Hypothalamus (tissue), 51 donors: ENCODE measurements at places on chromosomes 16 and 17.
A peak's percentile ranks its signal among the peaks of the same experiment; 100 is the strongest.

GRCh38 chr17:57236686-57237299 lies 19.5 kb upstream of the MSI2 start:
- DNase-seq = no peak

- DNase-seq = no peak
These were observed 43.6 kb upstream of the MMP2 start for GRCh38 chr16:55435387-55435786.

DNA sequence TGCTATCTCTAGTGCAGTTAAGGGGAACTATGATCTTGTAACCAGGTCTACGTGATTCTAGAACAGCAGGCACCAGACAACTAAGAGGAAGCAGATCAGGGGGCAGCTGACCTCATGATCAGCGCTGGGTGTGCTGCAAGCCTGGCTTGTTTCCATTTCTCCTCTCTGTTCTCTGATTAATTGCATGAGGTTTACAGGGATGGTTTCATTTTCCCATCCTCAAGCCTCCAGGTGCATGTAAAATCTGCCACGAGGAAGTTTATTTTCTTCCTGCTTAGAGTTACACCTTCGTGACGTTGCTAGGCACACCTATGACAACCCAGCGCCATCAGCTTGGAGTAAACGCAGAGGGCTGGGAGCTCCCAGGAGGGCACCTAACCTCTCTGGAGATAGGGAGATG lies 4.3 kb upstream of the NUPR1 start:
- no peak for DNase-seq

DNA sequence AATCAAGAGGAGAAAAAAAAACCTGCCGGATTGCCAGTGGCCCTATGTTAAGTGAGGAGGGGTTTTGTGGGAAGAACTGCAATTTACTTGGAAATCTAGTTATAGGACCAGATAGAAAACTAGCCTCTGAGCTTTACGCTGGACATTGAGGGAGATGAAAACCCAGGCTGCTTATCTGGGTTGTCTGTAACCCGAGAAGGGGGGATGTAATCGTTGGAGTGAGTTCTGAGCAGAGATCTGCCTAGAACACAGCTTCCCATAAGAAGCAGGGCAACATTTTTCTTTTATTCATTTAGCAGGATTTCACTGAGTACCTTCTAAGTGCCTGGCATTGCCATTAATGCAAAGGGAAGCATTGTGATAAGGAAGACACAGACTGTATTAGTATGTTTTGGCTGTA lies 70.6 kb downstream of the KATNIP start:
- no peak for DNase-seq

- DNase-seq = no peak
These were observed 74.5 kb downstream of the ERCC4 start for GRCh38 chr16:13994239-13995106.

DNA sequence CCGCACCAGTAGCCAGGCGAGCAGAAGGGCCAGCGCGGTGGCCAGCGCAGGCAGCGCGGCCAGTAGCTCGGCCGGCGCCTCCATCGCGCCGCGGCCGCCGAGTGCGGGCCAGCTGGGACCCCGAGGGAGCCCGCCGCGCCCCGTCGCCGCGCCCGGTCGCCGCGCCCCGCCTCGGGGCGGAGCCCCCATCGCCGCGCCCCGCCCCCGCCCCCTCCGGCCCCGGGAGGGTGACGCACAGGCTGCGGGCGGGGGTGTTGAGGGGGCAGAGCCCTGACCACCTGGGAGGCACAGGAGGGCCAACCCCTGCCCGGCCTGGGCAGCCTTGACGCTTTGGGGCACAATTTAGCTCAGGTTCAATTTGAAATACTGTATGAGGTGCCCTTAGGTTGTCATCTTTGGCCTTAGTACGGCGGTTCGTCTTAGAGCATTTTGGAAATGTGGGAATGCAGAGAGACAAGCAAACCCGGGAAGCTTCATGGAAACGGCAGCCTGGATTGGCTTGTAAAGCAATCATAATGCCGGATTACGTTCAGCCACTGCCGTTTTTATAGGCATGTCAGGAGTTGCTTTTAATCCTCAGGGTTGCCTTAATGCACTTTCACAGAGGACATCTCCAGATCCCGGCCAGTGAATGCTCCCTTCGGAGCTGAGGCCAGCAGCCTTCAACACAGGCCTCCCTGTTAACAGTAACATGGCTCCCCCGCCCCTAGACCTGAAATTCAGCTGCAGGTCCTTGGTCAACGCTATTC lies at the start of gene MXRA7:
Gene MXRA7 (minus strand): TSS at position 103 of the 749 bp plus-strand sequence. CDS start 19 bp downstream, at position 84.
- DNase-seq = peak; percentile 18

DNA sequence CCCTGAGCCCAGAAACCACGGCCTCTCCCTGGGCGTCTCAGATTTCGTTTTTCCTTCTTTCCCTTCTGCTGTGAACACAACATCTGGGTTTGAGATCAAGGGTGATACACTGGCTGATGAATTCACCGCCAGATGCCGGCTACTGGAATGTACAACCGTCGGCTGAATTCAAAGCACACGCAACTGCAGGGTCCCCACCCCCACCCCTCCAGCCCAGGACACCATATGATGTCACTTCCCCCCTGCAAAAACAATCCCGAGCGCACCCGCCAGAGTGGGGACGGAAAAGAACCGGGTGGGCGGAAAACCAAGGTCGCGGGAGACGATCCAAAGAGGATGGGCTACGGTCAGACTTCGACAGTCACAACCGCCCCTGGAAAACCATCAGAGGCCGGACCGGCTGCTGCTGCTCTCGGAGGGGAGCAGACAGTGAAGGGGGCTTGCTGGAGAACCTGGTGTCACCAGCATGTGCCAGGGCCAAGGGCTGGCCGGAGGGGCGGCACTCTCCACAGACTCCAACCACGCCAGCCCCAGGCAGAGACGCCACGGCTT lies 23.3 kb downstream of the CEP295NL start:
- DNase-seq = peak; percentile 37

- DNase-seq = no peak
These were observed 333.5 kb downstream of the SOX9 start for GRCh38 chr17:72454342-72454741.

- no peak for DNase-seq
These were observed 881.3 kb downstream of the CDH11 start for GRCh38 chr16:64240586-64240985.

- DNase-seq = no peak
These were observed 19.2 kb upstream of the USP22 start for GRCh38 chr17:21061971-21062526.

- DNase-seq = no peak
These were observed 4.0 kb downstream of the BPTF start for GRCh38 chr17:67829331-67829730.

DNA sequence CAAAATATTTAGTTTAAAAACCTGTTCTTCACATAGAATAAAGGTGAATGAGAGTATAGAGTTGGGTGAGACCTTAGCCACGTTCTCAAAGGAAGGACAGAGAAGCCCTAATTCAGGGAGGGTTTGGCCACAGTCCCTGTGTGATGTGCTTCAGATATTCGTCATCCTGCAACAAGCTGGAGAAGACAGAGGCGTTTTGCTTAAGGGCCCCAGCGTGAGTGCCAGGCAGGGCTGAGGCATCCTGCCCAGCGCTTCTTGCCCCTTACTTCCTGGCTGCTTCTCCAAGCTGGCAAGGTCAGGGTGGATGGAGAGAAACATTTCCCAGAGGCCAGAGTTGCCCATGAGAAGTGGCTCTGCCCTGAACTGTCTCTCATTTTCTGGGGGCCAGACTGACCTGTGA lies 46.9 kb downstream of the AXIN2 start:
- no peak for DNase-seq

DNA sequence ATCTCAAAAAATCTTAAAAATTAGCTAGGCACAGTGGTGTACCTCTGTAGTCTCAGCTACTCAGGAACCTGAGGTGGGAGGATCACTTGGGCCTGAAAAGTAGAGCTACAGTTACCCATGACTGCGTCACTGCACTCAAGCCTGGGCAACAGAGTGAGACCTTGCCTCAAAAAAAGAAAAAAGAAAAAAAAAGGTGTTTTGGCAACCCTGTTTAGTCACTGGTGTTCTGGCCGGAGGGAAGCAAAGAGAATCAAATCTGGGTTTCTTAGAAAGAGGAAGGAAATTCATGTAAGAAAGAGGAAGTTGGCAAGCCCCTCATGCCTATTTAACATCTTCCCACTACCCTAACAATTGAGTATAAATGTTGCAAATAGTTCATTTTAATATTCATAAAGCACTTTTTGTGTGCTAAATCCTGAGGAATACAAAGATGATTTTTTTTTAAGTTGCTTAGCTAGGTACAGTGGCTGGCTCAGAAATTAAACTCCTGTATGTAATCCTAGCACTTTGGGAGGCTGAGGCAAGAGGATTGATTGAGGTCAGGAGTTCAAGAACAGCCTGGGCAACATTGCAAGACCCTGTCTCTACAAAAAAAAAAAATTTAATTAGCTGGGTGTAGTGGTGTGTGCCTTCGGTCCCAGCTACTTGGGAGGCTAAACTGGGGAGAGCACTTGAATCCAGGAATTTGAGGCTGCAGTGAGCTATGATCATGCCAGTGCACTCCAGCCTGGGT lies 6.5 kb upstream of the USP32 start:
- DNase-seq = no peak

- DNase-seq = no peak
These were observed 29.6 kb downstream of the SGSM2 start for GRCh38 chr17:2366747-2367494.

DNA sequence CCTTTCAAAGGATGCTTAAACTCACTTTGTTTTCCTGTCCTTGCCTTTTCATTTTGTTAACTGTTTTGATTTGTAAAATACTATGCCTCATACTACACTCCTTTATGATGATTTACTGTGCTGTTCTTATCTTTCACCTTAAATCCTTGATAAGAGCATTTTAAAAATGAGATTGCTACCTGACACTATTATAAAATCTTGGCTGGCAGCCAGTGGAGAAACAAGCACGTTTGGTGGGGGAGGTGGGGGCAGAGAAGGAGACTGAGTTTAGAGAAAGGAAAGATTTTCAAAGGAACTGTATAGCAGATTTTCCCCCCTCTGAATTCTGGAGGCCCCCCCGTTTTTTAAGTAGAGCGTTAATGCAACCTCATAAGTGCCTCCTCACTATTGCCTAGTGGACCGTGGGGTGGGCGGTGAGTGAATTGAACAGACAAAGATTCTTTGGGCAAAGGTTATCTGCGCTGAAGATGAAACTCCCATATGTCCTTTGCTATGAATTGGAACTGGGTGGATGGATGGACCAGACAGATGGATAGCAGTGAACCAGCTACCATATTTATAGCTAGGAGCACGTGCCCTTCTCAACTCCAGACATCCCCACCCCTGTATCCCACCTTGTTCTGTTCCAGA lies 200.2 kb downstream of the CCDC182 start:
- DNase-seq = no peak

- no peak for DNase-seq
These were observed 6.7 kb downstream of the NEK8 start for GRCh38 chr17:28735242-28735722.

GRCh38 chr17:73284906-73285602 lies 23.4 kb upstream of the CPSF4L start:
- no peak for DNase-seq

DNA sequence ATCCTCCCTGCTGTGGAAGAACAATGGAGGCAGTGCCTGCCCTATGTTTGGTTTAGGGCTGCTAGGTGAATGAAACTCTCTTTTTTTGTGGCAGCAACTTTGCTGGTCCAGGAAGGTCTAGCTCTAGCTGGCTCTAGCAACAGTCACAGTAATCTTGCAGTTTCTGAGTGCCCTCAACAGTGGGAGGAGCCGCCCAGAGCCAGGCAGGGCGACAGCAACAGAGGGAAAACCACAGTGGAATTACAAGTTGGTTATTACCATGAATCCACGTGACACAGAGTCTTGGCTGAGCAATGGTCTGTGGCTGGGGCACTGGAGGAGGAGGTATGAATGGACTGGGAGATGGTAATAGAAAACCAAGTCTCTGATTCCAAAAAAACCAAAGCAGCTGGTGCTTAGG lies 10.3 kb downstream of the HSPB9 start:
- DNase-seq = no peak

DNA sequence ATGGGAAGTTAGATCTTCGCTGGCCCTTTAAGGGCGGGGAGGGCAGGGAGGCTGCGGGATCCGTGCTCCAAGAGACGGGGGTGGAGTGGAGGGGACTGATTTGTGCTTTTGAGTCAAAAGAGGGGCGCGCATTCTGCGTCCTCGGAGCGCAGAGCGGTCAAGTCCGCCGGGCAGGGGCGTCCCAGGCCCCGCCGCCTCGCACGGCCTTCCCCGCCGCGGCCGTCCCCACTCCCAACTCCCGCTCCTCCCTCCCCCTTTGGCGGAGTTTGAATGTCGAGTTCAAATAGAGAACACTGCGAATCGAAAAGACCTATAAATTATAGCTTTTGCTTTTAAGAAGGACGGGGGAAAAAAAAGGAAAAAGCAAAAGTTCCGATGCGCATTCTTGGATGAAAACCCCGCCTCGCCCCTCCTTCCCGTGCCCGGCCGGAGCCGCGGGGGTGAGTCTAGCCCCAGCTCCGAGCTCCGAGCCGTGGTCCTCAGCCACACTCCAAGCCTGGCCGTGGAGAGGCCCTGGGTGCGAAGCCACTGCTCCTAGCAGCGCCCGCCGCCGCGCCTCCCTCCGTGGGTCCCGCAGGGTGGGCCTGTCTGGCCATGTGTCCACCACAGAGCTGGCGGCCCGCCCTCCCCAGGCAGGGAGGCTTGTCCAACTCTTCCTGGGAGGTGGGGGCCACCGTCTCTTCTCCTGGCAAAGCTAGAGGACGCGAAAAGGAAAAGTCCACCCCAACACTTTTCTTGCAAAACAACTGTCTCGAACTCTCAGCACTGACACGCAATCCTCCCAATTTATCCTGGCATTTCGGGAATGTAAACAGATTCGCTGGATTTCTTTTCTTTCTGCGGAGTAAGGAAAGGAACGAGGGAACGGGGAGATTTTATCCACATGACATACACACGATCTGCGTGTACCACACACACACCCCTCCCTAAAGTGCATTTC lies 3.6 kb downstream of the CBX8 start:
- DNase-seq = no peak

GRCh38 chr17:52647411-52647810 lies 488.9 kb upstream of the CA10 start:
- DNase-seq = no peak

DNA sequence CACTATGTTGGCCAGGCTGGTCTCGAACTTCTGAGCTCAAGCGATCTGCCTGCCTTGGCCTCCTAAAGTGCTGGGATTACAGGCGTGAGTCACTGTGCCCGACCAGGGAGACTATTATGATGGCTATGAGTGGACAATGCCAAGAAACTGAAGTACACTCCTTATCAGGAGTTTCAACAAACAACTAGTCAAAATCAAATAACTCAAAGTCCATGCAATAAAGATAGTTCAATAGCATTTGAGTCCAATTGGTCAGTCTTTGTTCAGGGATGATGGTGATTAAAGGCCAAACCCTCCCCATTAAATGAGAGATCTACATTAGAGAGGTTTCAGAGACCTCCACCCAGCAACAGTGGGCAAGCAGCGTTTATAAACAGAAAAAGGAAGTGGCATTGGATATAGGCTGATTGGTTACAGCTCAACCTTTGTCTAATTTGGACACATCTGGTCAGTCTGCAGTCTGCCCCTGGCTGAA lies 8.0 kb downstream of the CHST5 start:
- DNase-seq = no peak

GRCh38 chr17:29131814-29132682 lies 48.1 kb downstream of the MYO18A start:
- DNase-seq = no peak

DNA sequence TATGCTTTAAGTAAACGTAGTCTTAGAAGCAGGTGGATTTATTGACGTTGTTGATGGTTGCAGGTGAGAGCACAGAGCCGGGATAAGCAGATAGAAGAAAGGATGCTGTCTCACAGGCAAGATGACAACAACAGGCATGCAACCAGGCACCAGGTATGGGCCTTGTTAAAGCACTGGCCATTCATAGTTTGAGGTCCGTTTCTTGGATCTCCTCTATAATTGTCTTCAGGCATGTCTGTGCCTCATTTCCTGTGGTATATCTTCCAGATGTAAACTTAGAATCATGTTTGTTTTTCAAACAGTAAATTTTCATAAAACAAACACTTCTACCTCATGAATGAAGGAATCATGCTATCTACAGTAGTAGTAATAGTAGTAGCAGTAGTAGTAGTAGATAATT lies 20.6 kb downstream of the KAT7 start:
- DNase-seq = no peak
